ENCODE measurements at places on chromosomes 16 and 17. TPM values are rescaled to one million over a fixed set of nuclear protein-coding genes. Genes with fewer than 3 reads are reported as not detected.

- DNase-seq = no peak
Measured at GRCh38 chr17:12973496-12974004, 44.3 kb downstream of the ELAC2 start.

DNA sequence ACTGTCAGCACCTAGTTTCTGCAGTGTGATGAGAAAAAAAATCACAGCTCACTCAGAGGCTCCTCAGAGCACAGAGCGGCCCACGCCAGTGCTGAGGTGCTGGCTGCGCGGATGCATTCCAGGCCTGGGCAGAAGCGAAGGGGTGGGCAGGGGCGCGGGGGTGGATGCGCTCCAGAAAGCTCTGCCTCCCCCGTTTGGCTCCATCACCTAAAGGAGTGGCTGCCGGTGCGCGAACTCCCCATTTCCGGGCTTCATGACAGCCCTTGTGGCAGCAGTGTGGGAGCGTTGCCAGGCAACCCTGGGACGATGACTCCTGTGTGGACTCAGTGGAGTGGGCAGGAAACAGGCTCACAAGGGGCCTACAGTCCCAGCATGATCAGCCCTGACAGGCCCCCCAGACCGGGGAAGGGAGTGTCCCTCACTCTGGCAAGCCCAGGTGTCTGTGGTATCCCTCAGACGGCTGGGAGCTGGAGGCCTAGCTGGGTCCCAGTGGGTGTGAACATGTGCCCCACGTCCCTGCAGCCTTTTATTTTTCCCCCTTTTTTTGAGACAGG lies 32.8 kb upstream of the NUDT16L1 start:
- DNase-seq = peak; percentile 47

DNA sequence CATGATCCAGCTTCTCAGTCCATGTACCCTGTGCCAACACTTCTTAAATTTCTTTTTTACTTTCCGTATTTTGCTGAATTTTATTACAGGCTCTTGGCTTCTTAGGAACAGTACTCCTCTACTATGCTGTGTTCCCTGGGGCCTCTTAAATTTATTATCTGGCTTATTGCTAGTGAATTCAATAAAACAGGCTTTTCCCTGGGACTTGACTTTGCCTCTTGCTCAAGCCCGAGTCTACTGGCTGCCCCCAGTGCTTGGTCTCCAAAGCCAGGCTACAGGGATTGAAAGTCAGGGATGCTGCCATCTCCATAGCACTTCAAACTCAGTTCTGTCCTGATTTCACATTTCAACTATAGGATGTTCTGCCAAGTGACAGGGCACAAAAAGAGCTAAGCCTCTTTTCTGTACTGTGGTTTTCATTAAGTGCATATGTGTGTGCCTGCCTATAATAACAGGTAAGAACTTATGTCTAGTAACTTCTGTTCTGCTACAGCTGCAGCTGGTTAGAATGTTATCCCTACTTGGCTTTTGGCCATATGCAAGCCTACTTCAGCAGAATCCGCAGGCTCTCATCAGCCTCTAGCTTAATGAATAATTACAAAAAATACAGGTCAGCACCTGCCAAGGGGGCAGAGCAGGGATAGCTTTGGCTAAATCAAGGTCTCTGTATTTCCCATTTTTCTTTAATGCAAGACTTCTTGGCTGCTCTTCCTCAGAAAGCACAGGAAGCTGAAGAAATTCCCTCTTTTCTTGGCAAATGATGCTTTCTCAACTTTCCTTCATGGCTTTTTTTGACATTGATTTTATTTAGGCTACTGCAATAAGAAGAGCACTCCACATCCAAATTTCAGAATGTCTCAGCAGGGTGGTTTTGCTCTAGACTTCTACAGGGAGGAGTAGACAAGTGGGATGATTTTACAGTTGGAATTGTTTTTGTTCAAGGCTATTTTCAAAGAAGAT lies 8.2 kb downstream of the FAM20A start:
- DNase-seq = no peak

DNA sequence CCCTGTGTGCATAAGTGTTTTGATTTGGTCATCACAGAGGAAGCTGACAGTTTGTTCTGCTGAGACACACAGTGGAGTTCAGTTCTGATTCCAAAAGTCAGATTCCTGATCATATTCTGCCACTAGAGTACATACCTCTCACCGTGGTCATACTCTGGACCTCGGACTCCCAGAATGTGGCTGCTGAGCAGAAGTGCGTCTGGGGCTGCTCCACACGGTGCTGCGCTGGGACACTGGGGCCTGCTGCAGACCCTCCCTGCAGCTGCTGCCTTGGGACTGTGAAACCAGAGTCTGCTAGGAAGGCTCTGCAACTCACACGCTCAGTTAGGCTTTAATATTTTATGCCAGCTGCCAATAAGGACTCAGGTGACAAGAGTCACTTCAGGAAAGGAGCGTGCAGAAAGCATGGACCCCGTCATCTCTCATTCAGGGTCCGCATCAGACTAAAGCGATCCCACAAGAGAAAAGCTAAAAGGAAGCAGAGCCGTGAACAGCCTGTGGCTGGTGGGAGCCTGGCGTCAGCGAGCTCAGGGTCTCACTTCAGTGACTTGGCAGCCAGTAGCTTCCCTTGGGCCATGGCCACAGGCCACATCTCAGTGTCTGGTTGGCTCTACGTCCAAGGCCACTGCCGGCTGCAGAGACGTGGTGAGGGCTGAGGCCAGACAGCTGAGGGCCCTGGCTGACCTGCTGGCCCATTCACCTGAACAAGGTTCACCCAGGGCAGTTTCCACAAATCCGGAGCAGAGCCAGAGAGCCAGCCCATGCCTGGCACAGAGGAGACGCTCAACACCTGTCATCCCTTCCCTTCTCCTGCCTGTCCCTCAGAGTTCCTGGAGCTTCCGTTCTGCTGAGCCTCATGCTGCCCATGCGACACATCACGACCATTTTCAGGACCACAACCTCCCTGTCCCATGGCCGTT lies 24.7 kb upstream of the KIFC3 start:
- DNase-seq = no peak

DNA sequence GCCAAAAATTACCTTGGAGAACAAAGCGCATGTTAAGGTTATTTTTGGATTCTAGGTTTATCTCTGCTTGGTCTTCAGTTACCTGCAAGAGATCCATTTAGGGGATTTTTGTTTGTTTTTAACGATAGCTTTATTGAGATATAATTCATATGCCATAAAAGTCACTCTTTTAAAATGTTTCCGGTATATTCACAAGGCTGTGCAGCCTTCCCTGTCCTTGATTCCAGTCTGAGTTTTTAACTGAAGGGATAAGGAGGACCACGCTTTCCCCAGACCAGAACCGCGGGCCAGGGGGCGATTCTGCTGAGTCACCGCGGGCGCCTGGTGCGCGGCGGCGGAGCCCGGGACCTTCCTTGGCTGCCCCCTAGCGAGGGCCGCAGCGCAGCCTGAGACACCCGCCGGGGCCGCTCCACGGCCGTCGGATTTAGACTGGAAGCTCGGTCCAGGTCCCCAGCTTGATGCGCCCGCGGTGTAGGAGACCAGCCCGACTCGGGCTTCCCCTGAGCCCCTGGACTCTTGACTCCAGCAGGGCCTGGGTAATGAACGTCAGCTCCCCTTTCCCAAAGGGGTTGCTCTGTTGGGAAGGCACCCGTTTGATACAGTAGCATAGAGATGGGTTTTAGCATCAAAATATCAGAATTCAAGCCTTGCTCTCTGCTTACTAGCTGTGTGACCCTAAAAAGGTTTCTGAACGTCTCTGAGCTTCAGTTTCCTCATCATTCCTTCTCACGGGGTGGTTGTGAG lies 50.0 kb upstream of the STH start:
- peak; percentile 53 for DNase-seq

DNA sequence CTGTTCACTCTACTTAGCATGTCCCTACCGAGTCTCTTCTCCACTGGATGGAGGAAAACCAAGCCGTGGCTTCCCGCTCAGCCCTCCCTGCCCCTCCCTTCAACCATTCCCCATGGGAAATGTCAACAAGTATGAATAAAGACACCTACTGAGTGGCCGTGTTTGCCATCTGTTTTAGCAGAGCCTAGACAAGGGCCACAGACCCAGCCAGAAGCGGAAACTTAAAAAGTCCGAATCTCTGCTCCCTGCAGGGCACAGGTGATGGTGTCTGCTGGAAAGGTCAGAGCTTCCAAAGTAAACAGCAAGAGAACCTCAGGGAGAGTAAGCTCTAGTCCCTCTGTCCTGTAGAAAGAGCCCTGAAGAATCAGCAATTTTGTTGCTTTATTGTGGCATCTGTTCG lies 2.8 kb upstream of the LPCAT2 start:
- no peak for DNase-seq

DNA sequence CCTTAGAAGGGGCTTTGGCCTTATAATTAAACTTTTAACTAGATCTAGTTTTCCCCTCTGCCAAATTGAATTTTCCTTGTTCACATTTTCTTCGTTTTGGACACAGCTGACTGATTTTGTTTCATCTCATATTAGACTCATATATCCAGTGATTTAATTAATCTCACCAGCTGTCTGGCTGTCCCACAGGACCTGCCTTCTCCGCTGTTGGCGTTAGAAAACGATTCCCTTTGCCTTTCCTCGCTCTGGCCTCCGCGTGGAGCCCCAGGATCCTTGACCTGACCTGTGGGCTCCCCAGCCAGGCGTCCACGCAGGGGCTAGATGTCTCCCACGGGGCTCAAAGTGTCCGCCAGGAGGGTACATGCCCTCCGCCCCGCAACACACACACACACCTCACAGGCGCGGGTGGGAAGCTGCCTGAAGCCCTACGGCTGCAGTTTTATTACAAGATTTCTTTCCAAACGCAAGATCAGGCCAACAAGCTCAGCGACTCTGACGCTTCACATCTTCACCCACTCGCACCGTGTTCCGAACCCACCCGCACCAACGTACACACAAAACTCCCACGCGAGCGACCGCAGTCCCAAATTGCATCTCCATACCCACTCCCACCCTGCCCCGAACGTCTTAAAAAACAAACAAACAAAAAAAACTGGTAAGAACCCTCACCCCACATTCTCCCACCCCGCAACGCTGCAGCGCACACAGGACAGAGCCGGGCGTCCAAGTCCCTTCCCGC lies 1.1 kb downstream of the RPRML start:
- no peak for DNase-seq

SNAI3 gene
- 0.92 TPM for total RNA-seq

GAS2L2 gene
- total RNA-seq = 0.08 TPM
